T-helper 9 cell (primary cell): ENCODE measurements at places on chromosomes 11 and 22.

DNA sequence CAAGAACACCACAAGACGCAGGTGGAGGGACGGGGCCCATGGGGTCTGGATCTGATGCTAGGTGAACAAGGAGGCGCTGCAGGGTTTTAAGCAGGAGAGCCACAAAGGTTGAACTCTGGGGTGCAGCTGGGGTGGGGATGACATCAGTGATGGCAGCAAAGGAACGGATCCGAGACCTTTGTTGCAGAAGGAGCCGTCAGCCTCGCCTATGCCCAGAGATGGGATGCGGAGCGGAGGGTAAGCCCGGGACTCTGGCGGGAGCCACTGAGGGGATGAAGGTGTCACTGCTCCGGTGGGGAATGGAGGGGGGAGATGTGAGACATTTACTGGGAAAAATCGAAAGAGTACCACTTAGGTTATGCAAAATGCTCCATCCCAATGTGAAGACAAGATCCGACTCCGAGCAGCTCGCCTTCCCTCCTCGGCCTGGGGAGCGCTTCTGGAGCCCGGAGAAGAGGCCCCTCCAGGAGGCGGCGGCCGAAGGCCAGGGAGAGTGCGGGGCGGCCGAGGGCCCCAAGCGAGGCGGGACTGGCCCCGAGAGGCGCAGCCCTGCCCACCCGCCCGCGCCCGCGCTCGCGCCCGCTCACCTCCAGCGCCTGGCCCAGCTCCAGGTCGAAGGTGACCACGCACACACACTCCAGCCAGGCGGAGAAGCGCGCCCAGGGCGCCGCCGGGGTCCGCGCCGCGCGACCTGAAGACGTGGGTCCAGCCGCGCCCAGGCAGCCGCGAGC is 422 bp downstream of the DENND6B start:
- DNase-seq, result no peak

GRCh38 chr11:113213549-113213948 is 100.8 kb upstream of the TTC12 start:
- no peak for DNase-seq

- DNase-seq, result no peak
These were observed 33.3 kb downstream of the SYT13 start for GRCh38 chr11:45252877-45253276.

- DNase-seq, result peak; percentile 19
These were observed 11.5 kb downstream of the CSNK1E start for GRCh38 chr22:38305471-38306448.

DNA sequence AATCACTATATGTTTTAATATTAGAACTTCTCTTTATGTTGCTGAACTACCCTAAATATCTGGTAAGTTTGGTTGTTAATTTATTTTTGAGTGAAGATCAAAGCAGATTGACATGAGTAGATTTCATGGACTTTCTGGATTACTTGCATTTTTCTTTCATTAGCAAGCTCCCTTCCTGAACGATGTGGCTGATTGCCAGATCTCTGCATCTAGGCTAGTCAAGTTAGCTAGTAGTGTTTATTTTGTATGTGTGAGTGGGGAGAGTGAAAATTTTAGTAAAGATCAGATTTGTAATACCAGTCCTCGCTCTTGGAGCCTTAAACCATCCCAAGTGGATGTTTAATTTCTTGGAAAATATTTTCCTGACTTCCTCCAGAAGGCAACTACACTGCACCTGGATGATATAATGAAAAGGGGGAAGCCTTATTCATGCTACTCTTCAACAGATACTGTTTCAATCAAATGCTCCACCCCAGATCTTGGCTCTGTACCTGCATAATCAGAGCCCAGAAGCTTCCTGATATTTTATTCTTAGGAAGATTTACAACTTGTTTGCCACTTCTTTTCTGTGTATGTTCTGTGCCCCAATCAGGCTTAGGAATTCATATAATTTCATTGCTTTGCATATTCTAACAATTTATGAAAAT is 143.2 kb upstream of the GRIA4 start:
- DNase-seq, result no peak

- DNase-seq, result no peak
These were observed 34.6 kb downstream of the NFAM1 start for GRCh38 chr22:42397332-42398249.

GRCh38 chr11:97229936-97230335 is 840.1 kb downstream of the JRKL start:
- no peak for DNase-seq

GRCh38 chr22:19578180-19579004 is 54.2 kb upstream of the CLDN5 start:
- no peak for DNase-seq
